Endothelial cell (in vitro differentiated cells): ENCODE measurements at places on chromosomes 12 and 14.
A peak's percentile ranks its signal among the peaks of the same experiment; 100 is the strongest.

DNA sequence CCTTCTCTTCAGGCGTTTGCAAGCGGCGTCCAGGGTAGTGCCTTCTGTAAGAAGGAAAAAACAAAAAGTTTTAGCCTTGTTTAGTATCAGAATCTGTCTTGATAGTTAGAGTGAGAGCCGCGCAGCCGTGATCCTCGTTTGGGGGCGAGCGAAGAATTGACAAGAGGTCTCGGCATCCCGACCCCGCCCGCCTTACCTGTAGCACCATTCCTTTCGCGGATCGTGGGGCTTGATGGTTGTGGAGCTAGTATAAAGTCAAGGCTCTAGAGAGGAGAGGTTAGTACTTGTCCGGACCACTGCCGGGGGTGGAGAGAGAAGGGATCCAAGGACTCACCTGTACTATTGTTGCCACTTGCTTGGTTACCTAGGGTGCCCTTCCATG, 494 bp downstream of the TMTC3 start:
- DNase-seq = peak; percentile 12

- DNase-seq = no peak
Observed at GRCh38 chr12:22683131-22683530, 58.2 kb downstream of the ETNK1 start.

DNA sequence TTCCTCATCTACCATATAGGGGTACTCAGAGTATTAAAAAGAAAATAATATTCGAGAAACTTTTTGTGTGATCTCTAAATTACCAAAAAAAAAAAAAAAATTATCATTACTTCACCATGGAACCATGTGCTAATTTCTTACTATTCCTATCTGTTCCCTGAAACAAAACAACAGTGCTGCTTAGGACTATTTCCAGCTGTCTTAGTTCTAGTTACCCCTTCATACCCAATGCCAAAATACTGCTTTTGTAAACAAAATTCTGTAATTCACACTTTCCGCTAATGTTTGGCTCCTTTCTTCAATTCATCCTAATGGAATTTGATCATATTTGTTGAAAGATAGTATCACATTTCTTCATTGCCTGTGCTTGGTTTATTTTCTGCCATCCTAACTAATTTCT, 470.2 kb downstream of the BTG1 start:
- no peak for DNase-seq

- DNase-seq = no peak
Observed at GRCh38 chr14:61444215-61444768, 122.9 kb downstream of the PRKCH start.

GRCh38 chr12:64160021-64160710, 61.9 kb downstream of the KICS2 start:
- no peak for DNase-seq

DNA sequence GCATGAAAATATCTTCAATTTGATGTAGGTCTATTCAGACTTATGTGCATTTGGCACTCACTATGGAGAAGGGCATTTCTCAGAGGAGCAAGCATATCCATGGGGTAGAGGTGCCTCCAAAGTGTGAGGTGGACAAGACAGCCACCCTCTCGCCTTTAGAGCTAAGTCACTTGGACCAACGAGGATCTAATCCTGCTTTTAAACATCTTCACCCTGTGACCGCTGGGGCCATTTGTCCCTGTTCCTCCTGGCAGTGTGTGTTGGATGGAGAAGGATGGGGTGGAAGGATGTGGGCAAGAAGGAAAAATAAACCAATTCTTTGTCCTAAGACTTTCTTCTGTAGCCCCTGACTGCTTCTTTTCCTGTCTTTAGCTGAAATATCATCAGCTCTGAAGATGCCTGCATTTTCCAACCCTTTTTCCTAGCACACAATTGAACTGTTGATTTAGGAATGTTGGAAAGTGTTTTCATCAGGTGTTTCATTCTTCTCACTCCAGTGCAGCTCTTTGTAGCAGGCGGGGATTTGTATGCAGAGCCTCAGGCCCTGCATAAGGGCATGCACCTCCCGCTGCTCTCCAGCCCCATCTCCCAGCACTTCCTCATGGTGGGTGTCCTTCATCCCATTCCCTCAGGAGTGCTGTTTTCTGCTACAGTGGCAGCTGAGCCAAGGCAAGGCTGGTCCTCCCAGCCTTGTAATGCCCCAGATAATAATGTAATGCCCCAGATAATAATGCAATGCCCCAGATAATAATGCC, 5.3 kb downstream of the FGF6 start:
- DNase-seq = no peak

- no peak for DNase-seq
Observed at GRCh38 chr14:75393794-75394193, 34.0 kb upstream of the JDP2 start.
